ENCODE measurements at places on chromosomes 3 and 15.

GRCh38 chr3:65894679-65895453, 143.9 kb downstream of the MAGI1 start:
- no peak for DNase-seq

DNA sequence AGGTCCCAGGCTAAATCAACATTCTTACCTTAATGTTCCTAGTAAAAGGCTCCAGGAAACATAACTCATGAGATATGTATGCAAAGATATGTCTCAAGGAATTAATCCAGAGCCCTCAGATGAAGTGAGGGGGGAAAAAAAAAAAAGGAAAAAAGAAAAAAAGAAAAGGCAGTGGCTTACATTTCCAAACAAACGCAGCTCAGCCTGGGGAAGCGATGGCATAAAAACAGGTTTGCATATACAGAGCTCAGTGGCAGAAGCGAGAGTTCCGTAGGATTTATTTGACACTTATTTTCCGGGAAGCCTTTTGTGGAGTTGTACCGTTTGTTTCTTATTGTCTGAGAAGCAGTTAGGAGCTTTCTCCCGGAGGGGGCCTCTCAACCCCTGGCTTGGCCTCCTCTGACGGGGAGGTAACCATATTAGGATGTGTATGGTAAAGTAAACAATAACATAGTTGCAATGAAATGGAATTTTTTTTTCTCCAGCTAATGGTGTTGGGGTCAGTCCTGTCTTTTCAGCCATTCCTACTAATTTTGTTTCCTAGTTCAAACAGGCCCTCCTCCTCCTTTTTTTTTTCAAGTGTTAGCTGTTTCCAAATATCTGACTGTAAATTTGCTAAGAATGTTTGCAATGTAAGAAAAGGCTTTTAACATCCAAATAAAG, 338.6 kb downstream of the FOXP1 start:
- no peak for DNase-seq

- DNase-seq: no peak
Measured at GRCh38 chr3:127388427-127388826, 100.6 kb upstream of the PRR20G start.

DNA sequence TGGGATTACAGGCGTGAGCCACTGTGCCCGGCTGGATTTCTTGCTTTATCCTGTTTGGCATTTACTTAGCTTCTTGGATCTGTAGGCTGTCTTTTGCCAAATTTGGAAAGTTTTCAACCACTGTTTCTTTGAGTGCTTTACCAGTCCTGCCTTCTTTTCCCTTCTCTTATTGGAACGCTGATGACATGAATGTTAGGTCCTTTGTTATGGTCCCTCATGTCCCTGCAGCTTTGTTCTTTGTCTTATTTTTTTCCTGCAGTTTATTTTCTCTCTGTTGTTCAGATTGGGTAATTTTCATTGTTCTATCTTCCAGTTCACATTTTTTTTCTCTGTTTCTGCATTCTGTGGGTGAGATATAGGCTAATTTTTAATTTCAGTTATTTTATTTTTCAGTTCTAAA, 25.0 kb downstream of the SH3GL3 start:
- DNase-seq: no peak

- peak; percentile 58 for DNase-seq
Measured at GRCh38 chr3:69474186-69474585, 88.3 kb upstream of the FRMD4B start.
